ENCODE measurements at places on chromosomes 1 and 21.

DNA sequence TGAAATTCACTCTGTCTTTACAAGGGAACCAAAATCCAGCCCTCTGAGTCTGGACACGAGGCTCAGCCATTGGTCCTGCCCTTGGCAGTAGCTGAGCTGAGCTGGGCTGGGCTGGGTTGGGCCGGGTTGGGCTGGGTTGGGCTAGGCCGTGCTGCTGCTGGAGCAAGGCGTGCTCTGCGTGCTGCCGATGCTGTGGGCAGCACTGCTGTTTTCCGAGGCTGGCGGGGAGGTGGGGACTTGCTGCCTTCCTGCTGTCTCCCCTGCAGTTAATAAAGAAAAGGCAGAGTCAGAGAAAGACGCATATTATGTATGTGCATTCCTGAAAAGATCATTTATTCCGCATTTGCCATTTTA is 182.9 kb downstream of the CDC7 start:
- DNase-seq = peak; percentile 12
- no peak overlapping the region for H3K27ac ChIP-seq
- H3K4me3 ChIP-seq = no peak overlapping the region
- peaks cover 37% of the 10 kb centered on the region for H3K4me1 ChIP-seq
- no peaks in the 10 kb centered on the region for H3K36me3 ChIP-seq
- peaks cover 2% of the 10 kb centered on the region for H3K27me3 ChIP-seq

- peaks cover 21% of the 10 kb centered on the region for H3K4me1 ChIP-seq
- peak overlapping the region; percentile 86 for H3K27ac ChIP-seq
- DNase-seq = no peak
- no peaks in the 10 kb centered on the region for H3K36me3 ChIP-seq
- H3K27me3 ChIP-seq = peaks cover 4% of the 10 kb centered on the region
Observed at GRCh38 chr21:39688010-39688409, 57.0 kb upstream of the IGSF5 start.

DNA sequence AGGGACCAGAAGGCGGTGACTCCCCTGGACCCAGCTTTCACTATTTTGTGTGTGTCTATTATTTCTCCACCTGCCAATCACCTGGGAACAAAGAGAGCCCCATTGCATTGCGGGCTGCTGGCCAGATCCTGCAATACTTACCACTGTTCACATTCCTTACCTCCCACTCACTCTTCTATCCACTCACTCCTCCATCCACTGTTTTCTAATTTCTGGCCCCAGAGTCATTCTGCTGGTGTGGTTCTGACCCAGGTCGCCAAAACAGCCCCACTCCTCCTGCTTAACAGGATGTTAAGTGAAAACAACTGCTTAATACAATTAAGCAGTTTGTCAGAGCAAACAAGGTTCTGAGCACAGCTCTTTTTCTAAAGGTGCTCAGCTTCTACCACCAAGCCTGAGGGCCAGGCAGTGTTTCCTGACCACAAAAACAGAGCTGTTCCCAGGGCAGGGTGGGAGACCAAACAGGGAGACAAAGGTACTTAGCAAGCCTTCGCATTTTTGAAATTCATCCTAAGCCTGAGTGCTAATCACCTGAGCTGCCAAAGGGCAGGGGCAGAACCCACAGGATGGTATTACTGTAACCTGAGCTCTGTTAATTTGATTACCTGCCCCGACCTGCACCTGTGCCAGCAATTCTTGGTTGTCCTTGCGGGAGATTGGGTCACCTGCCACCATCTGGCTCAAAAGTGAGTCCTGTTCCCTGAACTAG is 38.5 kb upstream of the EFCAB14 start:
- H3K27me3 ChIP-seq = peaks cover 29% of the 10 kb centered on the region
- no peak for DNase-seq
- H3K4me1 ChIP-seq = no peaks in the 10 kb centered on the region

- no peak for DNase-seq
- H3K36me3 ChIP-seq = no peaks in the 10 kb centered on the region
- H3K4me3 ChIP-seq = no peak overlapping the region
- peaks cover 59% of the 10 kb centered on the region for H3K4me1 ChIP-seq
- H3K27ac ChIP-seq = no peak overlapping the region
Observed at GRCh38 chr1:157154940-157155514, 16.8 kb upstream of the ETV3 start.

GRCh38 chr1:75785320-75785982 is 605 bp upstream of the RABGGTB start:
- no peak for DNase-seq
- peak overlapping the region; percentile 83 for H3K27ac ChIP-seq
- H3K4me1 ChIP-seq = peaks cover 48% of the 10 kb centered on the region
- peaks cover 17% of the 10 kb centered on the region for H3K36me3 ChIP-seq

- peaks cover 51% of the 10 kb centered on the region for H3K4me1 ChIP-seq
- H3K27ac ChIP-seq = peak within 1 kb of the TSS; percentile 91
- peak within 1 kb of the TSS; percentile 99 for H3K4me3 ChIP-seq
- DNase-seq = peak; percentile 80
Observed at GRCh38 chr1:43530483-43531106, at the start of gene PTPRF. Gene PTPRF (plus strand): TSS chr1:43530883. CDS start chr1:43545076, 14,193 bp downstream.

GRCh38 chr1:230589951-230590350 is 52.3 kb upstream of the COG2 start:
- no peak overlapping the region for H3K27ac ChIP-seq
- H3K36me3 ChIP-seq = no peaks in the 10 kb centered on the region
- no peak for DNase-seq
- no peaks in the 10 kb centered on the region for H3K4me1 ChIP-seq
- H3K4me3 ChIP-seq = no peak overlapping the region

- H3K4me3 ChIP-seq = no peak overlapping the region
- H3K36me3 ChIP-seq = no peaks in the 10 kb centered on the region
- H3K27ac ChIP-seq = no peak overlapping the region
- peaks cover 3% of the 10 kb centered on the region for H3K27me3 ChIP-seq
- peaks cover 58% of the 10 kb centered on the region for H3K4me1 ChIP-seq
Observed at GRCh38 chr1:26861286-26861701, 1.7 kb upstream of the SFN start.

DNA sequence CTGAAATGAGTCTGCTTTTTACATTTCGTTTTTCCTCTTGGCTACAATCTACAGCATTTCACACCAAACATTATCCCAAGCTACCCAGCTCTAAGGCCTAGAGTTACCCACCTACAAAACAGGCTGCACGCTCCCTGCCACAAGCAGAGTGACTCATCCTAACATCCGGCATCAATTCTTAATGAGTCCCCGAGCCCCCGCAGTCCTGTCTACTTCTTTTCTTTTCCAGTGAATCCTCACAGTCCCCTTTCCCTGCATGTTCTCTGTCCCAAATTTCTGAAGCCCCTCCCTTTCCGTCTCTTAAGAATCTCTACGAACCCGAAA is 650 bp downstream of the PCNX2 start:
- peaks cover 3% of the 10 kb centered on the region for H3K27me3 ChIP-seq
- H3K27ac ChIP-seq = no peak overlapping the region
- H3K4me3 ChIP-seq = peak overlapping the region; percentile 83
- DNase-seq = peak; percentile 4

DNA sequence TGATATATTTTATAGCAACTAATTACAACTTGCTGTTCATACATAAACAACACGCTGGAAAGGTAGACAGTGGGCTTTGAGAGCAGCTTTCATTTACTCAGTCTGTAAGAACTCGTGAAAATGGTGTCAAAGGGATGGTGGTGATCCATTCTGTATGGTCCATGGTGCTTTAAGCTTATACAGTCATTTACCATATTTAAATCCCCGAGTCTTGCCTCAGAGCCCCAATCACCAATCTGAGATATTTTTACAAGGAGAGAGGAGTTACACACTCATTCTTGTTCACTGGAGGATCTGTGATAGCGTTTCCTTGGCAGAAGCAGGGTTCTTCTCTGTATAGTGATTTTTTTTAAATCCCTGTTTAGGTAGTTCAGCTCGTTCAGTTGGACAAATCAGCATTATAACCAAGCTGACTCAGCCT is 694.6 kb downstream of the USP25 start:
- no peak overlapping the region for H3K4me3 ChIP-seq
- no peak for DNase-seq
- H3K4me1 ChIP-seq = peaks cover 11% of the 10 kb centered on the region
- H3K27ac ChIP-seq = no peak overlapping the region

GRCh38 chr1:237428809-237429208 is 386.8 kb downstream of the RYR2 start:
- no peaks in the 10 kb centered on the region for H3K4me1 ChIP-seq
- H3K27me3 ChIP-seq = peaks cover 3% of the 10 kb centered on the region
- H3K4me3 ChIP-seq = no peak overlapping the region
- no peak for DNase-seq
- no peaks in the 10 kb centered on the region for H3K36me3 ChIP-seq

DNA sequence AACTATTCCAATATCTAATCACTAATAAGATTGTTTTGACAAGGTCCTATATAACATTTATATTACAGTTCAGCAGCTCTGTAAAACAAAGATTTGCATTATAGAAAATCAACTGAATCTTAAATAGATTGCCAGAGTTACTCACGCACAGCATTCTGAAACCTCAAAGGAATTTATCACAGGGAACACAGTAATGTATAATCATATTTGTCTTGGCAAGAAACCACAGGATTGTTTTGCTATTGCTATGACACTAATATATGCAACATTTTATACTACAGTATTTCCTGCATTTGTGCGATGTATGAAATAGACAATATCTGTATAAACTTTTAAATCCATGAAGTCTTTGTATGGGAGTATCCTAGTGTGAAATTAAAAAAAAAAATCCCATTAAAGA is 101.4 kb downstream of the PLPPR5 start:
- H3K4me1 ChIP-seq = peaks cover 2% of the 10 kb centered on the region
- no peaks in the 10 kb centered on the region for H3K36me3 ChIP-seq
- no peak for DNase-seq
- H3K4me3 ChIP-seq = no peak overlapping the region

DNA sequence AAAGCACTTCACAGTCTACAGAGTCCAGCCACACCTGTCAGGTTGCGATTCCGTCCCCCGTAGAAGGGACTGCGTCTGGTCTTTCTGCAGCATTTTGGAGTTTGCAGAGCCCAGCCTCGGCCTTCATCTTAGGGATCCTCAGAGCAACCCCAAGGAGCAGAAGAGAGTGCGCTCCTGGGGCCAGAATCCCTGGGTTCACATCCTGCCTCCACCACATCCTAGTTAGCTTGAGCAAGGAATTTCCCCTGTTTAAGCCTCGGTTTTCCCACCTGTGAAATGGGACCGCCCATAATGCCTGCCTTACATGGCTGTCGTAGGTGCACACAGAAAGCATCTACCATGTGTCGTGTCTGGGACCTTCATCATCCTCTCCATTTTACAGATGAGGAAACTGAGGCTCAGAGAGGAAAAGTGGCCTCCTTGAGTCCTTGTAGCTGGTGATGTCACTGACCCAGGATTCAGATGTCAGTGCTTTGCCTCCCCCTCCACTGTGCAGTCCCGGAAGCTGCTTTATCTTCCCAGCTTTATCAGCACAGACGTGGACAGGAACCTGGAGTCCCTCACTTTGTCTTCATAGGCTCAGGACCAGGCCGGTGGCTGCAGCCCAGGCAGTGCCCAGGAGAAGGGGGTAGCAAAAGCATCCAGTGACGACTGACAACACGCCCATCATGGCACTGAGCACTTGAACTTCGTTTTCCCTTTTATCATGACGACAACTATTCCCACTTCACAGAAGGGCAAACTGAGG is 438.5 kb downstream of the MATN1 start:
- DNase-seq = no peak
- H3K4me3 ChIP-seq = no peak overlapping the region
- no peak overlapping the region for H3K27ac ChIP-seq
- H3K4me1 ChIP-seq = peaks cover 47% of the 10 kb centered on the region

DNA sequence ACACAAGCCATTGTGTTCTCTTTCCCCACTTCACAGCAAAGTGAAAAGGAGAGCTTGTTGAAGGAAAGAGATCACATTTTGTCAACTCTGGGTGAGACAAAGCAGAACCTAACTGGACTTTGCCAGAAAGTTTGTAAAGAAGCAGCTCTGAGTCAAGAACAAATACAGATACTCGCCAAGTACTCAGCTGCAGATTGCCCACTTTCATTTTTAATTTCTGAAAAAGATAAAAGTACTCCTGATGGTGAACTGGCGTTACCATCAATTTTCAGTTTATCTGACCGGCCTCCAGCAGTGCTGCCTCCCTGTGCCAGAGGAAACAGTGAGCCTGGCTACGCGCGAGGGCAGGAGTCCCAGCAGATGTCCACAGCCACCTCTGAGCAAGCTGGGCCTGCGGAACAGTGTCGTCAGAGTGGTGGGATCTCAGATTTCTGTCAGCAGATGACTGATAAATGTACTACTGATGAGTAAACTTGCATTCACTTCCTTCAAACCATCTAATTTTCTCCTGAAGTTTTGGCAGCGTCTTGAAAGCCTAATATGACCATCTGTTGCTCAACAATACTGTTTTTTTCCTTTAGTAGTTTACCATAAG is 43.7 kb downstream of the BACH1 start:
- peak overlapping the region; percentile 51 for H3K27ac ChIP-seq
- peaks cover 31% of the 10 kb centered on the region for H3K36me3 ChIP-seq
- no peak for DNase-seq
- H3K27me3 ChIP-seq = no peaks in the 10 kb centered on the region
- H3K4me3 ChIP-seq = no peak overlapping the region

- H3K4me1 ChIP-seq = peaks cover 56% of the 10 kb centered on the region
- peak overlapping the region; percentile 28 for H3K4me3 ChIP-seq
- DNase-seq = peak; percentile 38
- peaks cover 21% of the 10 kb centered on the region for H3K36me3 ChIP-seq
- peaks cover 5% of the 10 kb centered on the region for H3K27me3 ChIP-seq
- peak overlapping the region; percentile 45 for H3K27ac ChIP-seq
Observed at GRCh38 chr1:119631433-119632102, 16.5 kb downstream of the ZNF697 start.

GRCh38 chr1:67675800-67676199 is 9.2 kb upstream of the GADD45A start:
- H3K27me3 ChIP-seq = peaks cover 6% of the 10 kb centered on the region
- H3K27ac ChIP-seq = no peak overlapping the region
- DNase-seq = no peak
- no peak overlapping the region for H3K4me3 ChIP-seq
- peaks cover 25% of the 10 kb centered on the region for H3K4me1 ChIP-seq
- H3K36me3 ChIP-seq = no peaks in the 10 kb centered on the region

- no peak overlapping the region for H3K4me3 ChIP-seq
- DNase-seq = no peak
- peak overlapping the region; percentile 52 for H3K27ac ChIP-seq
- peaks cover 10% of the 10 kb centered on the region for H3K4me1 ChIP-seq
- peaks cover 41% of the 10 kb centered on the region for H3K36me3 ChIP-seq
- H3K27me3 ChIP-seq = peaks cover 17% of the 10 kb centered on the region
Observed at GRCh38 chr1:180192172-180192571, 37.5 kb downstream of the QSOX1 start.

GRCh38 chr1:27858949-27859576 is 13.3 kb upstream of the THEMIS2 start:
- peaks cover 2% of the 10 kb centered on the region for H3K27me3 ChIP-seq
- peaks cover 7% of the 10 kb centered on the region for H3K36me3 ChIP-seq
- DNase-seq = no peak
- H3K4me3 ChIP-seq = no peak overlapping the region
- no peak overlapping the region for H3K27ac ChIP-seq

DNA sequence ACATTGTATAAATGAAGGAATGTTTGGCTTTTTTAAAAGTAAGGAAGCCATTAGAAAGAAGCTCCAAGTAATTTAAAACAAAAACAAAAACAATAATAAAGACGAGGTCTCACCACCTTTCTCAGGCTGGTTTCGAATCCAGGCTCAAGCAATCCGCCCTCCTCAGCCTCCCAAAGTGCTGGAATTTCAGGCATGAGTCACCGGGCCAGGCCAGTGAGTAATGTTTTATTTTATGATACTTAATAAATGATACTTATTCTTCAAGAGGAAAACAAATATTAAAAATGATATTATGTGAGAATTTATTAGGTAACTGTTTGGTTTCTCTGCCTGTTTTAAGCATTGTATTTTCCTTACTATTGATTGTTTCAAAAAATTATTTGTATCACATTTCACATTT is 201.4 kb upstream of the BRINP3 start:
- H3K4me3 ChIP-seq = no peak overlapping the region
- H3K4me1 ChIP-seq = no peaks in the 10 kb centered on the region

- peaks cover 19% of the 10 kb centered on the region for H3K36me3 ChIP-seq
- peaks cover 2% of the 10 kb centered on the region for H3K27me3 ChIP-seq
- peak overlapping the region; percentile 60 for H3K27ac ChIP-seq
- no peak for DNase-seq
Observed at GRCh38 chr1:151620286-151620685, 8.4 kb downstream of the SNX27 start.

Measured in nephron progenitor cell (in vitro differentiated cells).